Glutamatergic neuron (in vitro differentiated cells): ENCODE measurements at places on chromosomes 7 and 10.

DNA sequence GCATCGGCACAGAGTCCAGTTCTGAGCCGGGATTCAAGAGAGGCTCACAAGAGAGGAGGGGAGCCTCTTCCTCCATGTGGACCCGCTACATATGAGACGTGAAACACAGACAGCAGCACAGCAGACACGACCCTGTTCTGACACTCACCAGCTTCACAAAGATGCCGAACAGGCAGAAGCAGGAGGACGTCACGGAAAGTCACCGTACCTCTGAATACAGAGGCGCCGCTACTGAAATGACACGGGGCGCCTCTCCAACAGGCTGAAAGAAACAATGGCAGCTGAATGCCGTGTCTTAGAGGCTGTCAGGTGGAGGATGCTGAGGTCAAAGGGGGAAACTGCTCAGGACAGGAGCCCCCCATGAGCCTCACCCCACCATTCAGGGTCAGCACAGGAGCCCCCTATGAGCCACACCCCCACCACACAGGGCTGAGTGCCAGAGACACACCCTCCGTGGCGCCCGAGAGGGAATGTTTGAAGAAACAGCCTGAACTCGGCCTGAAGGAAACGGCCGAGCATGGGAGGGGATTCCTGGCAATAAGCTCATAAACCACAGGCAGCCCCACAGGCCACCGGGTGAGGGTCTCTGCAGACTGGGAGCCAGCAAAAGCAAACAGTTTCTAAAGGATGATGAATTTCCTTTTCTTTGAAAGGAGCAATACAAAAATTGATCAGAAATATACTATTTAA is 510.3 kb downstream of the PTPRN2 start:
- no peak for DNase-seq

DNA sequence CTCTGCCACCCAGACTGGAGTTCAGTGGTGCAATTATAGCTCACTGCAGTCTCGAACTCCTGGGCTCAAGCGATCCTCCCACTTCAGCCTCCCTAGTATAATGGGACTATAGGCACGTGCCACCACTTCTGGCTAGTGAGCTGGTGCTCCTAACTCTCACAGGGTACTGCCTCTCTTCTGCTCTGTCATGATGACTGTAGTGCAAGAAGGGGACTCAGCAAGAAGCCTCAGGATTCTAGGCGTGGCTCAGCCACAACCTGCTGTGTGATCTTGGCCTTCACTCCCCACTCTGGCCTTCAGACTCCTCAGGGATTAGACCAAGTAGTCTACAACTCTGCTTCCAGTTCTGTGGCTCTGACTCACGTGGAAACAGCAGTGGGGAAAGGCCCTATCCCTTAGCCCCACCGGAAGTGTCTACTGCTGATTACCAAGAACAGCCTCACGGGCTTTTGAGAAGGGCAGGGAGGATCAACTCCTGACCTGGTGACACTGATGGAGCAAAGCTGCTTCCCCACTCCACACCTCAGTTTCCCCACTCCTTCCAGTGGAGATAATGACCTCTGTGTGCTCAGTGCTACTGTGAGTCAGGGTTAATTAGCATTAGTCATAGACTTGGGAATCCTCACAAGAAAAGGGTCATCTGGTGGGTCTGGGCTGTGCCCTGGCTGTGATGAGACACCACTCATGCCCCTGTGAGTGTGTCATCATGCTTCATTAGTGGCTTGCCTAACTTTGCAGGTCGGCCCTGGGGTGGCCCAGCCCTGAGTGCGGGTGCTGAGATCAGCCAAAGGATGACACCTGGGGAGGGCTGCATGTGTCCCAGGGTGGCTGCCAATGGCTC is 41.1 kb downstream of the ZC3HC1 start:
- no peak for DNase-seq

DNA sequence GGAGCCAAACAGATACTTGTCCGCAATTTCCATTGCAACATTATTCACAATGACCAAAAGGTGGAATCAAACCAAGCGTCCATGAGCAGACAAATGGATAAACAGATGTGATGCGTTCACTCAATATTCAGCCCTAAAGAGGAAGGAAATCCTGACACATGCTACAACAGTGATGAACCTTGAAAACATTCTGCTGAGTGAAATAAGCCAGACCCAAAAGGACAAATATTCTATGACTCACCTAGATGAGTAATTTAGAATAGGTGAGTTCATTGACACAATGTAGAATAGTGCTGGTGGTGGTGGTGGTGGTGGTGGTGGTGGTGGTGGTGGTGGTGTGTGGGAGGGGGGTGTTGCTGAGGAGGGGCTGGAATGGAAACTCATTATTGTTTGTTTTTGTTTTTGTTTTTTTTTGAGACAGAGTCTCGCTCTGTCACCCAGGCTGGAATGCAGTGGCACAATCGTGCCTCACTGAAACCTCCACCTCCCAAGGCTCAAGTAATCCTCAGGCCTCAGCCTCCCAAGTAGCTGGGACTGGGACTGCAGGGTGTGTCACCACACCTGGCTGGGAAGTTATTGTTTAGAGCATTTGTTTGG is 28.6 kb downstream of the SMKR1 start:
- DNase-seq, result no peak

GRCh38 chr10:68001539-68001938 is 73.5 kb downstream of the HERC4 start:
- no peak for DNase-seq

DNA sequence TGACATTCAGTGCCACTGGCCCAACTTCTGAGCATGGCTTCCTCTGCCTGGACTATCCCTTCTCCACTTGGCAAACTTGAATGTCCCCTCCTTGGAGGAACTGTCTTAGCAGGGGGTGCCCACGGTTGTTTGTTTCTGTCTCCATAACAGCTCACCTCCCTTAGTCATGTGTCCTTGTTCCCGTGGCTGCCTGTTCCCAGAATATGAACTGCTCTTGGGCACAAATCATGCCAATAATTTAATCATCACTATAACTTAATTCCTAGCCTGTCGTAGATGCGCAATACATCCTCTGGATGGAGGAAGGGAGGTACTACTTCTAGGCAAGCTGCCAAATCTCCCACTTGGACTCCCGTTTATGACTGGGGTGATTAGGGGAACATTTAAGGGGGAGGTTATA is 173.1 kb downstream of the MYOF start:
- no peak for DNase-seq

GRCh38 chr7:32223721-32224120 is 153.5 kb upstream of the PDE1C start:
- no peak for DNase-seq

- no peak for DNase-seq
These were observed 4.8 kb downstream of the ANKIB1 start for GRCh38 chr7:92250603-92251002.

GRCh38 chr7:84159435-84159834 is 35.2 kb downstream of the SEMA3A start:
- no peak for DNase-seq

GRCh38 chr10:77793831-77794230 is 132.7 kb downstream of the DLG5 start:
- no peak for DNase-seq

- DNase-seq, result no peak
These were observed 353.5 kb downstream of the ELMO1 start for GRCh38 chr7:37095122-37095521.

DNA sequence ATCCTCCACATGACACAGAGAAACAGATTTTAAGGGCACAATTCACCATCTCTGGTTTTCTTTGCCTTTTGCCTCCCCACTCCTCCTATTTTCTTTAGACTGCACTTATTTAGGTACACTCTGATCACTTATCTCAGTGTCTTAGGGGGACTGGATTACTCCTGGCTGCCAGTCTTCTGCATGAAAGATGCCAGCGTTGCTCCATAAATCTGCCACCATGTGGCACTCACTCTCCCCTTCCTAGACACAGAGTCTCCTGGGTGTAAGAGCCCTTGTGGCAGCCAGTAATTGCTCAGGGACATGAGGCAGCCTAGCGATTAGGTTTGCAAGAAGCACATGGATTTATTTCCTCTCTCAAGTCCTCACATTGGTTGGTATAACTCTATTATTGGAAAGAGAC is 34.5 kb upstream of the RBM20 start:
- no peak for DNase-seq

GRCh38 chr10:118610577-118610976 is 15.1 kb upstream of the PRLHR start:
- DNase-seq, result no peak

DNA sequence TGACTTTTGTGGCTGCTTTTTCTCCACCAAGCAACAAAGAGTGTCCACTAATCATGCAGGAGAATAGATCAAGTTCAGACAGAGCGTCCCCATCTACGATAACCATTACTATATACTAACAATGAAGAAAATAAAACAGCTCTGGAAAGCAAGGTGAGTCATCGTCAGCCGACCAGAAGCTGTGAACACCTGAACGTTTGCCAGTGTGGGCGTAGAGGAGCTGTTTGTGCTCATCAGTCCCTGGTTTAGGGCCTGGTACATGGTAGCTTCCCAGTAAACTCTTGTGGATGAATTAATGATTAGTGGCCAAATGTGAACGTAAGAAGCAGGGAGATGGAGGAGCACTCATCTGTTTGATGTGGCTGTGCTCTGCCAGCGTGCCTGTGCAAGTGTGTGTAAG is 180.7 kb downstream of the EVX1 start:
- no peak for DNase-seq

- DNase-seq, result no peak
These were observed 179.2 kb downstream of the RELN start for GRCh38 chr7:103810112-103810744.

DNA sequence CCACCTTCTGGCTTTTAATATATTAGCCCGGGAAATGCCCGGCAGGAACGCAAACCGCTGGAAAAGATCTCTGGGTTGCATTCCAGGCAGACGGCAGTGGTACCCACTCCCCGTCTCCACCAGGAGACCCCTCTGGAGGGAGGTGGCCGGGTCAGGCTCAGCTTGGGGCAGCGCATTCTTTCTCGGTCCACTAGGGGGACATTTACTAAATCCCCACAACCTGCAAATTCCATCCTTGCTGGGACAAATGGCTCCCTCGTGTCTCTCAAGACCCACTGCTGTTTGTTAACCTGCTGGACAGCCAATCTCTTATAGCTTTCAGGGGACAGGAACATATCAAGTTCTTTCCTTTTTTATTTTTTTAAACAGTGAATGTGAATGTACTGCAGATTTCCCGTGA is 45.8 kb upstream of the CARD11 start:
- peak; percentile 60 for DNase-seq

GRCh38 chr7:130959743-130960207 is 225.8 kb upstream of the KLF14 start:
- no peak for DNase-seq

DNA sequence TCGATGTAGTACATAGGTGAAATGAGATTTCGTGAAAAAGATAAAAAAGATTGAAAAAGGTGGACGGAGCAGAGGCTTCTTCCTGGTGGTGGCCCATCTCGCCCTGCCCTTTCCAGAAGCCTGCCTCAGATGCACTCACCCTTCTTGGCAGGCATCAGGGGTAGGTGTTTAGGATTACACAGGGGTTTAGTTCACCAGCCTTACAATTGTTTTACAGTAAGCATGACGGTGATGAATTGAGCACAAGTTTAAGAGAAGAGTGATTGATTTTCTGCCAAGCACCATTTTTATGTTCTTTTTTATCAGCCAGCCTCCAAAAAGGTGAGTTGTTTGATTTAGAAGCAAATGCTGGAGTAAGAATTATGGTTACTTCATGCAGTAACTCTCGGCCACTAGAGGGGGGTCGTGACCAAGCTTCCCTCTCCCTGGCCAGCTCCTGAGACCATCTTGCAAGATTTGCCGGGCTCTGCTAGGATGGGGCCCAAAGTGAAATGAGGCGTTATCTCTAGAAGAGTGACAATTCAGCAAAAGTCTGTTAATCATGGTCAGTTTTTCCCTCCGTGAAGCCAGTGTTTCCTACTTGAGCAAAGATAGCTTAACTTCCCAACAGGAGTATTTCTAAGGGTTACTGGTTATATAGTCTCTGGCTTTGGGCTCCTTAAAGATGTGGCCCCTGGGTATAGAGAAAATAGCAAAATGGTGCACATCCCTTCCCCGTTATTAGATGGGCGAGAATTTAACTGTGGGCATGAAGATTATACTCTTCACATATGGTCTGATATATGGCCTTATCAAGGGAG is 228.8 kb downstream of the BMPER start:
- DNase-seq, result peak; percentile 82

DNA sequence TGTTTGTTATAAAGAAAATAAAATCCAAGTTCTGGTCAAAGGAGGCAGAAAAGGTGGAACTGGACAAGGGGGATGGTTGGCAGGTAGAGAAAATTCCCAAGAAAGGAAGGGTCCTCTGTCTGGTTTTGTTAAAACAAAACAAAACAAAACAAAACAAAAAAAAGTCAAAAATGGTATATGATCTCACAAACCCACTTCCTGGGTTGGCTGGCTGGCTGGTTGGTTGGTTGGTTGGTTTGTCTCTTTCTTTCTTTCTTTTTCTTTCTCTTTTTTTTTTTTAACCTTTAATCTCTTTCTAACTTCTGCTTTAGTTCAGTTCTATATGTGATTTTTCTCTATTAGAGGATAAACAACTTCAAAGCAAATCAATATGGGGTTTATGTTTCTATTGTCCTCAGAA is 41.1 kb upstream of the CPN1 start:
- DNase-seq, result no peak

GRCh38 chr10:132593900-132594876 is 56.6 kb downstream of the INPP5A start:
- no peak for DNase-seq

GRCh38 chr10:31618541-31619291 is 299.7 kb downstream of the ZEB1 start:
- no peak for DNase-seq

DNA sequence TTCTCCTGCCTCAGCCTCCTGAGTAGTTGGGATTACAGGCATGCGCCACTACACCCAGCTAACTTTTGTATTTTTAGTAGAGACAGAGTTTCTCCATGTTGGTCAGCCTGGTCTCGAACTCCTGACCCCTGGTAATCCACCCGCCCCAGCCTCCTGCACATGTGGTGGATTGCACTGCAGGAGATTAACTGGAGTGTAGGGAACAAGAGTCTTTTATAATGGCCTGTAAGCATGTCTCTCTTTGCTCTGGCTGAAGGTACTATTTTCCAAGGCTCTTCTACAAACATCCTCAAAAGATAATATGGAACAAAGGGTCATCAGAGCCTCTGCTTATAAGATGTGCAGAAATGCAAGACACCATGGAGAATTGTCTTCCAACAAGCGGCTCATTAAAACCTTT is 3.2 kb downstream of the TOMM7 start:
- no peak for DNase-seq

GRCh38 chr10:131312478-131312836 is 936 bp upstream of the TCERG1L start:
- peak; percentile 81 for DNase-seq

DNA sequence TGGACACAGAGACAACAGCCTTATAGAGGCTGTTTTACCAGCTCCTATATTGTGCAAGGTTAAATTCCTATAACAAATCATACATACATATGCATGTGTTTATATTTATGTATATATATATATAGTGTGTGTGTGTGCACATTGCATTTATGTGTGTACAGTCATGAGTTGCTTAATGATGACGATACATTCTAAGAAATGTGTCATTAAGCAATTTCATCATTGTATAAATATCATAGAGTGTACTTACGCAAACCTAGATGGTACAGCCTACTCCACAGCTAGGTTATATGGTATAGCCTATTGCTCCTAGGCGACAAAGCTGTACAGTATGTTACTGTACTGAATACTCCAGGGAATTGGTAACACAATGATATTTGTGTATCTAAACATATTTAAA is 30.1 kb upstream of the TNKS2 start:
- DNase-seq, result no peak
